NCI-H2171 treated with DMSO at 0.1 percent for 48 hours (cell line): ENCODE measurements at places on chromosomes 16 and 17.
A peak's percentile ranks its signal among the peaks of the same experiment; 100 is the strongest.

- DNase-seq: peak; percentile 96
These were observed 25.9 kb downstream of the RNF43 start for GRCh38 chr17:58391302-58391984.

DNA sequence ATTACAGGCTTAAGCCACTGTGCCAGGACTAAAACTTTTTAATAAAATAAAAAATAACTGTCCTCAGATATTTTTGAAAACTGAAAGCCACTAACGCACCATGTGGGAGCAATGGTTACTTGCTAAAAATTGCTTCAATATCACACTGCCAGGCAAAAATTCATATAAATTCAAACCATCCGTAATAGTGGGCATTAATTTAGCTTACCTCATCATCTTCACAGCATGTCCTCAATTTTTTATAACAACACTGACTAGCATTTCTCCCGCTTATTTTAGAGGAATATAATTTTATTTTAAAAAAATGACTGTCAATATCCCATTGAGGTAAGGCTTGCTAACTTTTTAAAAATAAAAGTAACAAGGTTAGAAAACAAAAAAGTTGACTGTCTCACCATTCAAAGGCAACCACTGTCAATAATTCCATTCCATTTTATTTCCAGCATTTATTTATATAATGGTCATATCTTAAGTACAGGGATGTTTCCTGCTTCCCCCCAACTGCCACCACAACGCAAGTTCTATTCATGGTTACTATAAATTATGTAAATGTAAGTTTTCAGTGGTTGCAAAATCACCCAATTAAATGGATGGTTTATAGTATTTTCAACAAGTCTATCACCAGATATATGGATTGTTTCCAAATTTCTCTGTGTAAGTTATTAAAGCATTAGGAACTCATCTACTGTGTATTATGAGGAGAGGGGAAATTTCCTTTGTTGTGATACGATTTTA is 25.4 kb downstream of the GSPT1 start:
- no peak for DNase-seq

- no peak for DNase-seq
These were observed 14.2 kb downstream of the ATP6V0A1 start for GRCh38 chr17:42472709-42473521.

- DNase-seq: no peak
These were observed 230.1 kb upstream of the CCL2 start for GRCh38 chr17:34024806-34025551.

- no peak for DNase-seq
These were observed 276.8 kb downstream of the NTN1 start for GRCh38 chr17:9298135-9298534.

- peak; percentile 26 for DNase-seq
These were observed 159.4 kb upstream of the ZNF267 start for GRCh38 chr16:31713945-31714902.

GRCh38 chr17:13462146-13462545 is 139.6 kb downstream of the HS3ST3A1 start:
- DNase-seq: no peak

GRCh38 chr17:76467366-76467765 is at the start of gene AANAT:
Gene AANAT (plus strand): TSS chr17:76467603. CDS start chr17:76468747, 1,144 bp downstream.
- peak; percentile 55 for DNase-seq

DNA sequence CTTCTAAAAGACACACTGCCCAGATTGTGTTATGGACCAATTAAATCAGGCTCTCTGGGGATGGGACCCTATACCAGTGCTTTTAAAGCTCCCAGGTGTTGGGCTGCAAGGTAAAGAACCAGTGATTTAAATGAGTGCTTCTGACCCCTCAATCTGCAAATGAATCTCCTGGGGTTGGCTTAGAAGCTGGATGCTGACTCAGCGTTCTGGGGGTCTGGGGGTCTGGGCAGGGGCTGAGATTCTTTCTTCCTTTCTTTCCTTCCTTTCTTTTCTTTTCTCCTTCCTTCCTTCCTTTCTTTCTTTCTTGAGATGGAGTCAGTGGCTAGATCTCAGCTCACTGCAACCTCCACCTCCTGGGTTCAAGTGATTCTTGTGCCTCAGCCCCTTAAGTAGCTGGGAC is 2.0 kb upstream of the TVP23A start:
- DNase-seq: no peak

- DNase-seq: peak; percentile 67
These were observed 15.4 kb upstream of the KCNG4 start for GRCh38 chr16:84255050-84255810.

- peak; percentile 72 for DNase-seq
These were observed 28.6 kb upstream of the NUDT16L1 start for GRCh38 chr16:4664538-4665418.
